ENCODE measurements at places on chromosomes 7 and 10. TPM values are rescaled to one million over a fixed set of nuclear protein-coding genes. Genes with fewer than 3 reads are reported as not detected.

- no peak for DNase-seq
- H3K27me3 ChIP-seq: no peaks in the 10 kb centered on the region
- no peaks in the 10 kb centered on the region for H3K36me3 ChIP-seq
- H3K4me1 ChIP-seq: no peaks in the 10 kb centered on the region
These were observed 99.9 kb upstream of the IL6 start for GRCh38 chr7:22627136-22627535.

- H3K36me3 ChIP-seq: peaks cover 5% of the 10 kb centered on the region
- no peaks in the 10 kb centered on the region for H3K27me3 ChIP-seq
- H3K4me3 ChIP-seq: no peak overlapping the region
These were observed 154.8 kb downstream of the PHF14 start for GRCh38 chr7:11128498-11128897.

GRCh38 chr10:126101736-126102135 is 205.4 kb downstream of the FANK1 start:
- no peak for DNase-seq
- no peaks in the 10 kb centered on the region for H3K27me3 ChIP-seq
- no peaks in the 10 kb centered on the region for H3K36me3 ChIP-seq
- no peak overlapping the region for H3K27ac ChIP-seq
- H3K4me3 ChIP-seq: no peak overlapping the region

- H3K27ac ChIP-seq: no peak overlapping the region
- no peaks in the 10 kb centered on the region for H3K27me3 ChIP-seq
- DNase-seq: no peak
These were observed 54.3 kb upstream of the PDGFA start for GRCh38 chr7:573933-574381.

GRCh38 chr10:29598851-29599311 is 35.9 kb downstream of the SVIL start:
- H3K27me3 ChIP-seq: no peaks in the 10 kb centered on the region
- no peaks in the 10 kb centered on the region for H3K36me3 ChIP-seq
- no peak overlapping the region for H3K27ac ChIP-seq

The ZNF853 gene
- 3.2 TPM for total RNA-seq

The GARIN1A gene
- 2.8 TPM for total RNA-seq

The IKZF1 gene
- total RNA-seq: 434 TPM

GRCh38 chr10:72176701-72177100 is 39.1 kb upstream of the ANAPC16 start:
- DNase-seq: no peak
- no peak overlapping the region for H3K4me3 ChIP-seq
- no peaks in the 10 kb centered on the region for H3K4me1 ChIP-seq

- H3K27ac ChIP-seq: no peak overlapping the region
- no peaks in the 10 kb centered on the region for H3K36me3 ChIP-seq
- no peak for DNase-seq
- peaks cover 7% of the 10 kb centered on the region for H3K4me1 ChIP-seq
- H3K4me3 ChIP-seq: no peak overlapping the region
- peaks cover 13% of the 10 kb centered on the region for H3K27me3 ChIP-seq
These were observed 220.3 kb downstream of the PHTF2 start for GRCh38 chr7:78018641-78019446.

- DNase-seq: no peak
- H3K27me3 ChIP-seq: no peaks in the 10 kb centered on the region
- no peaks in the 10 kb centered on the region for H3K36me3 ChIP-seq
These were observed 222.3 kb downstream of the SFMBT2 start for GRCh38 chr10:7188456-7189050.

DNA sequence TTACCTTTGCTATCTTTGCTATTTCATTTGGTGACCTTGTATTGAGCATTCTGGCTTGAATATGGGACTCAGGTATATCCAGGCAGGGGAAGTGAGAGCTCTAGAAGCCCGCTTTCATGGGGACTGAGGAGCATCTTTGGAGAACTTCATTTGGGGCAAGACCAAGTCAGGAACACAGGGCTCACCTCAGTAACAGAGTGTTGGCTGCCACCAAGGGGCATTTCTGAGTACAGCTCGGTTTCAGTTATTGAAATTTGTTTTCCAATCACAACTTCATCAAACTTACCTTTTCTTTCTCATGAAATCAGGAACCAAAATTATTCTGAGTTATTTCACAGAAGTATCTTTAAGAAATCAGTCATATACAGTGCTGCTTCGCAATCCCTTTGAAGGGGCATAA is 337.2 kb downstream of the C7orf25 start:
- no peak for DNase-seq
- H3K4me3 ChIP-seq: no peak overlapping the region
- no peaks in the 10 kb centered on the region for H3K36me3 ChIP-seq
- no peaks in the 10 kb centered on the region for H3K4me1 ChIP-seq
- no peak overlapping the region for H3K27ac ChIP-seq

- H3K27me3 ChIP-seq: no peaks in the 10 kb centered on the region
- no peaks in the 10 kb centered on the region for H3K36me3 ChIP-seq
- H3K27ac ChIP-seq: no peak overlapping the region
- DNase-seq: no peak
These were observed 236.2 kb downstream of the DNAJB9 start for GRCh38 chr7:108805808-108806397.

GRCh38 chr7:21542891-21543527 is at the start of gene DNAH11:
Gene DNAH11, plus strand, starts transcription at chr7:21543039. Its CDS starts 207 bp downstream, at chr7:21543246.
- no peak for DNase-seq
- no peak within 1 kb of the TSS for H3K27ac ChIP-seq
- H3K4me1 ChIP-seq: no peaks in the 10 kb centered on the region
- no peaks in the 10 kb centered on the region for H3K36me3 ChIP-seq
- H3K27me3 ChIP-seq: no peaks in the 10 kb centered on the region
- no peak within 1 kb of the TSS for H3K4me3 ChIP-seq

DNA sequence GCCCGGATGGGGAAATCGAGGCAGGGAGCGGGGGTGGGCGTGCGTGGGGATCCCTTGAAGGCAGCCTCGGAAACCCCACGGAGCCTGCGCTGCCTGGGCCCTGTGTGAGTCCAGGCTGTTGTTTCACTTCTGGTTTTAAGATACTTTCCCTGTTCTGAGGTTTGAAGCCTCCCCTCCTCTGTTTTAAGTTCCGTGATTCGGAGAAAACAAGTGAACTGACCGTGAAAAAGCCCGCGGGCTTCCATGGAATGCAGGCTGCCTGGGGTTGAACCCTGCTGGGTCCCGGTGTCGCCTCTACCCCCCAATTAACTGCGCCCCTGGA is 401 bp downstream of the LRRC27 start:
- peaks cover 11% of the 10 kb centered on the region for H3K4me1 ChIP-seq
- peak overlapping the region; percentile 77 for H3K4me3 ChIP-seq
- H3K36me3 ChIP-seq: no peaks in the 10 kb centered on the region
- no peaks in the 10 kb centered on the region for H3K27me3 ChIP-seq

DNA sequence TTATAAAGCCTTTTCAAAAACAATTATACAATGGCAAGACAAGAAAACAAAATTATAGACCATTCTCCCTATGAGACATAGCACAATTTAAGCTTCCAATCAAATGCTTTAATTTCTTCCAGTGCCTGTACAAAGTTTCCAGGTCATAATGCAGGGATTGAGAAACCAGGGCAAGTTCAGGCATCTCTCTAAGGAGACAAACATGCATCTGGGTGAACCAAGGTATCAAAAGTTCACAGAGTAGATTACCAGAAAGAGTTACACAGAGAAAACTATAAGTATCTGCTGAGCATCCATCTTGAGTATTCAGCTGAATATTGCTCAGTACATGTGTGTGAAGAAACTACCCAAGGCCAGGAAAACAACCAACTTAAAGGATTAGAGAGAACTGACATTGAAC is 89.1 kb downstream of the COL28A1 start:
- DNase-seq: no peak
- H3K27me3 ChIP-seq: no peaks in the 10 kb centered on the region
- H3K4me1 ChIP-seq: no peaks in the 10 kb centered on the region
- H3K4me3 ChIP-seq: no peak overlapping the region
- no peak overlapping the region for H3K27ac ChIP-seq

DNA sequence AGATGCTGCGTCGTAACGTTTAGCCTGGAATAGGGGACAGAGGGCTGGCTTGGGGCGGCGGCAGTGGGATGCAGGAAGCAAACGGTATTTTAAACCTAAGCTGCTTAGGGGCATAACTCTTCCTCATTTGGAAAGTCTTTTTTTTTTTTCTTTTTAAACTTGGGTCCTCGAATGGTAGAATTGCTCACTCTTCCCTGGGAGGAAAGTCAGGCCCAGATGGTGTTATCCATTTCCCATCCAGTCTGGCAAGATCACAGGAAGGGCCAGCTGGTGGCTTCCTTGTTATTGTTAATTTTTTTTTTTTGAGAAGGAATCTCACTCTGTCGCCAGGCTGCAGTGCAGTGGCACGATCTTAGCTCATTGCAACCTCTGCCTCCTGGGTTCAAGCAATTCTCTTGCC is 56.6 kb downstream of the TMEM209 start:
- H3K4me3 ChIP-seq: no peak overlapping the region
- H3K4me1 ChIP-seq: peaks cover 6% of the 10 kb centered on the region
- DNase-seq: no peak
- no peaks in the 10 kb centered on the region for H3K36me3 ChIP-seq
- H3K27ac ChIP-seq: no peak overlapping the region

DNA sequence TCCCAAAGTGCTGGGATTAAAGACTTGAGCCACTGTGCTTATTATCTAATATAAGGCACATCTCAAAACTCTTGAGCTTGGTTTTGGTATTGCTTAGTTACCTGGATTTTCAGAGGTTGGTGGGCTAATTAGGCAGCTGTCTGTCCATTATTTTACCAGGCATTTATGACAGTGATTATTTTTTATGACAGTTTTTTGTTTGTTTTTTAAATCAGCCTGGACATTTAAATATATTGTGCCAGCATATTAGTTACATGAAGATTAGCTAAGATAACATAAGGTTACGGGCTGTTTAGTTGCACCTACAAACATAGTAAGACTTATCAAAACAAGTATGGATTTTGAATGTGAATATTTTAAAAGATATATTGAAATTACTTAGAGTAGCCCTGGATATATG is 2.6 kb upstream of the ZRANB1 start:
- DNase-seq: no peak
- peaks cover 8% of the 10 kb centered on the region for H3K4me1 ChIP-seq

DNA sequence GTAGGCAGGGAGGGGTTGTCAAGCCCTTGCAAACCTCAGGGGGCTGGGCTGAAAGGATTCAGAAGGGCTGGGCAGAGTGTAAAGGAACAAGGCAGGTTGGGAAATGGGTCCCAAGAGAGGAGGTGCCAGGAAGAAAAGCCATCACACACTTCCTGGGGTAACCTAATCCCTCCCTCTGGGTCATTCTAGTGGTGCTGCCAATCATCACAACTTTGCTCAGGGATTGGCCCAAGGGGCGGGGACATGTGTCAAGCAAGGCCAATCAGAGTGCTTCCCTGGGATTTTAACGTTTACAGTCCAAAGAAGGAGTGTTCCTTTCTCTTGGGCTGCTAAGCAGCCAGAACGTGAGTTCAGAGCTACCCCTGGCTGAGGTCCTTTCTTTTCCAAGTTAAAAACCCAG is 57.1 kb upstream of the NPTX2 start:
- no peaks in the 10 kb centered on the region for H3K36me3 ChIP-seq
- H3K4me1 ChIP-seq: no peaks in the 10 kb centered on the region
- no peak overlapping the region for H3K4me3 ChIP-seq
- H3K27ac ChIP-seq: no peak overlapping the region
- no peaks in the 10 kb centered on the region for H3K27me3 ChIP-seq

The PARG gene
- total RNA-seq: 48.2 TPM

DNA sequence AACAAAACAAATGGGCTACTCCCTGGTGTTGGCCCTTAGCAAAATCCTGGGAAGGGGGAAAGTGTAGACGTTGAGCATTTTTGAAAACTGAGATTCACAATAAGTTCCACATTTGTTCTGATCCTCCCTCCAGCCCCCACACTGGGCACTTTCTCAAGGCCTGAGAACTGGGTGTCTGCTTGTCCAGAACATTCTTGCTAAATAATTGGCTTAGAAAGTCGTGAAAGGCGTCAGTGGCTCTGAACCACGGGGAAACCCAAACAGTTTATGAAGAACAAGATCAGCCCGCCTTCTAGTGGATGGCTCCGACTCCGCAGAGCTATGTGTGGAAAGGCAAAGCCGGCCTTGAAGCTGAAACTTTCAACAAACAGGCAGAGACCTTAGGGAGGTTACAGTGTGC is 370.1 kb downstream of the PRPF18 start:
- H3K27ac ChIP-seq: no peak overlapping the region
- no peak for DNase-seq
- no peaks in the 10 kb centered on the region for H3K36me3 ChIP-seq
- no peaks in the 10 kb centered on the region for H3K4me1 ChIP-seq
- no peak overlapping the region for H3K4me3 ChIP-seq
- H3K27me3 ChIP-seq: no peaks in the 10 kb centered on the region

The CCDC172 gene
- not detected for total RNA-seq

The LEP gene
- total RNA-seq: not detected

The TDRD1 gene
- total RNA-seq: 0.49 TPM

GRCh38 chr10:69914398-69915214 is 112.9 kb downstream of the COL13A1 start:
- no peaks in the 10 kb centered on the region for H3K4me1 ChIP-seq
- peak; percentile 27 for DNase-seq
- H3K36me3 ChIP-seq: no peaks in the 10 kb centered on the region
- H3K27me3 ChIP-seq: no peaks in the 10 kb centered on the region

DNA sequence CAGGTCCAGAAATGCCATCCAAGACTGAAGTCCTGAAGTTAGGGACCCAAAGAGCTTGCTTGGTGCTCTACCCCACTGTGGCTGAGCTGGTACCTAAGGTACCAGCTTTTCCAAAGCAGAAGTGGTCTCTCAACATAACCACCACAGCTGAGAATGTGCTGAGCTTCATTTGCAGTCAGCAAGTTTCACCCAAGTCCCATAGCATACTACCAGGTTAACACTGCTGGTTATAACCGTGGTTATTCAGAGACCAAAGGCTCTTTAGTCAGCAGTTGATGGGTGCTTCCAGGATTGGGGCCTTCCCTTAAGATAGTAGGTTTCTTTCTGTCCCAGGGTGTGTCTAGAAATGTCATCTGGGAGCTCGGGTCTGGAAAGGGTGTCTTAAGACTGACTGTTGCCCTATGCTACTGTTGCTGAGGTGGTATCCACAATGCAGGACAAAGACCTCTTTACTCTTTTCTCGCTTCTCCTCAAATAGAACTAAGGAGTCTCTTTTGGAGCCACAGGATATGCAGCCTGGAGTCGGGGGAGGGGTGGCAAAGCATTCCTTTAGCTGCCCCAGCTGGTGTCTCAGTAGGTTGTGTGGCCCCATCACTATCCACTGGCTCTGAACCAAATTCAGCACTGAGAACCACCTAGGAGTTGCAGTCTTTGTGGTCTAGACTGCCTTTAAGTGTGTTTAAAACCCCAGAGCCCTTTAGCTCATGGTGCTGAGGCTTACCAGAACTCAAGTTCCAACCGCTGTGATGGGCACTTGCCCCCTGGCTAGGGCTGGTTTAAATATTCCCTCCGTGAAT is 354.9 kb upstream of the SEMA3C start:
- H3K4me1 ChIP-seq: no peaks in the 10 kb centered on the region
- no peak overlapping the region for H3K4me3 ChIP-seq
- H3K27ac ChIP-seq: no peak overlapping the region
- H3K36me3 ChIP-seq: no peaks in the 10 kb centered on the region
- no peak for DNase-seq

DNA sequence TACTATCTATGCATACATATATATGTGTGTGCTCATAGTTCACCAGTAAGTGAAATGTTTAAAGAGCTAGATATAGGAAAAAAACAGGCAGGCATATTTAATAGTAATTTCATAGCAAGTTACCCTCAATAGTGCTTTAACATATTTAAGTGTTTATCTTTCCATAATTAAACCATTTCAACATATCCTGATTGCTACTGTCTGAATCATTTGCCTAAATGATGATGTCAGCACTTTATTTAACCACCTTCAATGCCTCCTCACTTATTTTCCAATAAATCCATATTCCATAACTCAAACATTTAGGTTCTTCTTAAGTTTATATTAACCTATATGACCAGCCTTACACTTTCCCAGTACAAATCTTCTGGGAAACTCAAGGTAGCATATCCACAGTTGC is 601.1 kb downstream of the ARL4A start:
- no peaks in the 10 kb centered on the region for H3K27me3 ChIP-seq
- H3K4me3 ChIP-seq: no peak overlapping the region
- DNase-seq: no peak
- no peaks in the 10 kb centered on the region for H3K36me3 ChIP-seq
- no peaks in the 10 kb centered on the region for H3K4me1 ChIP-seq
- no peak overlapping the region for H3K27ac ChIP-seq

The A1CF gene
- not detected for total RNA-seq

Data from naive thymus-derived CD4-positive, alpha-beta T cell (primary cell).